Myocyte (in vitro differentiated cells): ENCODE measurements at places on chromosomes 11 and 22. TPM values are rescaled to one million over a fixed set of nuclear protein-coding genes. Genes with fewer than 3 reads are reported as not detected.

DNA sequence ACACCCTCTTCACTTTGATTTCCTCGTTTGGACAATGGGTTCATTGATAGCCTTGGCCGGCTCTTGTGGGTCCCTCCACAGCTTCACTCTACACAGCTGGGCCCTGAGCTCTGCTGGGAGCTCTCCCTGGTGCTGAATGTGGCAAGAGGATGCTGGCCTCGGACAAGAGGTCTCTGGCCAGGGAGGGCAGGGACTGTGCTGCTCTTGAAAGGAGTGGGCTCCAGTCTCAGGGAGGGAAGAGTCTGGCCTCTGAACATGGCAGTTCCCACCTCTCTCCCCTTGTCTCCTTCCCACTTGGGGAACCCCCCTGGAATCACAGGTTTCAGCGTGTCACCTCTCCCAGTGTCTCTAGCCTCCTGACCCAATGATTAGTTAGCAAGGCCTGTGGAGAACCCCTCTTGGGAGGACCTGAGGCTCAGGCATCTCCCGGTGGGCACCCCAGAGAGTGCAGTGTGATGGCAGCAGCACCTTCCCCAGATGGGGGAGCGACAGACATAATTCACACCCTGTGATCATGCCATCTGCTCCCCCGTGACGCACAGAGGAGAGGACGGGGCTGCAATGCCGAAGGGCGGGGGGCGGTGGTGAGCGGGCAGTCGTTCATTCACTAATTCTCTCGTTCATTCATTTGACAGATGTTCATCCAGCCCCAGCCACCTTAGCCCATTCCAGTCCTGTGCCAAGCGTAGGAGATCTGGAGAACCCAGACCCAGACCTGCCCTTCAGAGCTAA is 2.8 kb upstream of the CABP7 start:
- peak; percentile 91 for DNase-seq

- no peak for DNase-seq
These were observed 237.3 kb downstream of the ST3GAL4 start for GRCh38 chr11:126592496-126593410.

DNA sequence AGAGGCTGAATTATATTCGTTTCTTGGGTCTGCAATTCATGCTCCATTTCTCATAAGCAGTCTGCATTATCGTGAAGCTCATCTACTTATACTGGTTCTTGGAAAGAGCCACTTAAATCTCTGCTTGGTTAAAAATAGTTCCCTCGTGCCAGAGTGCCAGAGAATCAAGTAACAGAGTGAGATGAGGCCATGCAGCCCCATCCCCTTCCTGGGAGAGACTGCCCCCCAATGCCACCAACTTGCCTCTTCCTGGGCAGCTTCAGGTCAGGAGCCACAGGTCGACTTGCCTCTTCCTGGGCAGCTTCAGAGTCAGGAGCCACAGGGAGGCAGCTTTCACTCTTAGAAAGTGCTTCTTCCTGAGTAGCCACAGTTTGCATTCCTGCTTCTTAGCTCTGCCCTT is 223.9 kb upstream of the ZBED5 start:
- DNase-seq, result no peak

DNA sequence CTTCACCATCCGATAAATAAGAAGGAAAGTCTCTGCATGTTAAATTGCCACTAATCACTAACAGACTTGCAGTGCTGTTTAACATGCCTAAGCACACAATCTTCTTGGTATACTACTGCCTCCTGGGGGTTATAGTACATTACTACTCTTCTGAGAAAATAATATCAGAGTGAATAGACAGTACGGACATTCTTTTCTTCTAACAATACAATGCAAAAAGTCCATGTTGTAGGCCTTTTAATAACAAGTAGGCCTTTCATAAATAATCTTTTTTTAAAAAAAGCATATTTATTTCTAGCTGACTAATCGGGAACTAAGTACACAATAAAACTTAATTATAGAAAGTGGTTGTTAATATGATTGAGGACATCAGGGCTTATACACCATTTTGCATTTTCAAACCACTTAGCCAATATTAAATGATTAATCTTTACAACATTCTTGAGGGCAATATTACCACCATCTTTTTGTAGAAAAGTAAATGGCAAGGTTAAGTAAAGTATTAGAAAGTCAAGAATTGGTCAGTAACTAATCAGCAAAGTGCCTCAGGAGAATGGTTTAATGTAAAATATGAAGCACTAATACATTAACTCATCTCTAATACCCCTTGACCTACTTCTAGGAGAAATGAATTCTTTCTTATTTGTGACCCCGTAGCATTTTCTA is 84.7 kb downstream of the TTC28 start:
- DNase-seq, result peak; percentile 72

DNA sequence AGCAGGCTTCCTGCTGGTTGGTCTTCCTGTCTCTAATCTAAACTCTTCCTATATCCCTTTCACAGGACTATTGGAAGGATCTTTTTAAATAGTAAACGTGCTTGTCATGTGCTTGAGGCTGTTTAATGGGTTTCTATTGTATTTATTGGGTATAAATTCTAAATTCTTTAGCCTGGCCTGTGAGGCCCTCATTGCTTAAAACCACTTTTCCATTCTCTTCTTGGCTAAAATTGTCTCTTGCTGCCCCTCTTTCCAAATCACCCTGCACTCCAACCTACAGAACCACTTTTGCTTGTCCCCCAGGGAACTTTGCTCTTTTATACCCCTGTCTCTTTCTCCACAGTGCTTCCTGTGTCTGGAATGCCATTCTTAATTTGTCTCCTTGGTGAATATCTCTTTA is 46.4 kb upstream of the MUC15 start:
- no peak for DNase-seq

DNA sequence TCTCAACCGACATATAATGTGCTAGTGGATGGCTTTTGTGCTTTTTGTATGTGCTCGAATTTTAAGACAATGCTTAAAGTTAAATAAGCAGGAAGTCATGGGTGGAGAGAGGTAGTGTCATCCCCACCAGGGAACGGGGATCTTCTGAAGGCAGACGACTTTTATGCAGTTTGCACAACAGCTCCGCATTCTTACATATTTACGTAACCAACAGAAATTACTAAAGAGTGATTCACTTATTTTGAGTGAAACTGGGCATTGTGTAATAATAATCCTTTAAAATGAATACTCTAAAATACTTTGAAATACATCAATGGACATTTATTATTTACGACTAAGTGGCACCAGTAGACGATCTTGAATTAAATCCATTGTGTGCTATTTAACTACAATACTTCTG is 305.1 kb downstream of the CNTN5 start:
- peak; percentile 60 for DNase-seq

GRCh38 chr11:80519596-80520506 is 1079.0 kb upstream of the TENM4 start:
- DNase-seq, result no peak

GRCh38 chr11:76251226-76251575 is 44.9 kb upstream of the WNT11 start:
- DNase-seq, result no peak

GRCh38 chr22:38927033-38927781 is 30.2 kb upstream of the APOBEC3A start:
- peak; percentile 71 for DNase-seq

DNA sequence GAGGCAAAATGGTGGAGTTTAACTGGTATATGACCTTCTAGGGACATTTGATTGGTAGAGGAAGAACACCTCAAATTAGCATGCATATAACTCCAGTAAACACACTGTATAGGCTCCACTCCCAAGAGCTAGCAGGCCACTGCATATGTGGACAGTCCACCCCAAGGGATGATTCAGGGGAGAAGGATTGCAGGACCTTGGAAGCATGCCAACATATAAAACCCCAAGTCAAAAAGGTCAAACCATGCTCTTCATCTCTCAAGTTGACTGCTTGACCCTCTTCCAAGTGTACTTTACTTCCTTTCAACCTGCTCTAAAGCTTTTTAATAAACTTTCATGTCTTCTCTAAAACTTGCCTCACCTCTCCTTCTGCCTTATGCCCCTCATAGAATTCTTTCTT is 459.9 kb upstream of the CCDC179 start:
- peak; percentile 27 for DNase-seq

- DNase-seq, result no peak
These were observed 2.0 kb downstream of the MMP20 start for GRCh38 chr11:102623128-102623527.

GRCh38 chr22:38739300-38740055 is 16.3 kb downstream of the SUN2 start:
- no peak for DNase-seq

DNA sequence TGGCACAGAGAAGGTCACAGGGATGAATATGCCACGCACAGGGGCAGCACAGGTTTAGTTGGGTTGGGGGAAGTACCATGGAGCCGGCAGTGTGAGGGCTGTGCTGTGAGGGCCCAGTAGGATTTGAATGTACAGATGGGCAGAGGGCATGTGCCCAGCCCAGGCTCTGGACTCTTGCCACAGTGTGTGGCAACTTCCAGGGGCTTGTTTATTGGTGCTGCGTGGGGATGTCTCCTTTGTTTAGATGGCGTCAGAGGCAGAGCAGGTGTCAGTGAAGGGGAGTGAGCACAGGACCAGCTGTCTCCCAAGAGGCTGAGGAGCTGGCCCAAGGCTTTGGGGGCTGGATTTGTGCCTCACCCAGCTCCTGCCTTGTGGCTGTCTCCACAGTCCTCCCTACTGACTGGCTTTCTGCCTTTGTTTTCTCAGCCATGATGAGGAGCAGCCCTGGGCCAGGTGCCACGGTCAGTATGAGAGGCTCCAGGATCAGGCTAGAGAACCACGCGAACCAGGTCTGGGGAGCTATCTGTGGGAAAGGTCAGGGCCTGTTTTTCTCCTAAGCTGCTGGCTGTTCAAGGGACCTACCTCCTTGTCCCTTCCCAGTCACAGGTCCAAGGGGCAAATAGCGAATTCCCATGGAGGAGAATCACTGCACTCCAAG is 21.9 kb downstream of the SUN2 start:
- peak; percentile 98 for DNase-seq

GRCh38 chr11:70525006-70525405 is 126.7 kb downstream of the CTTN start:
- DNase-seq, result no peak

DNA sequence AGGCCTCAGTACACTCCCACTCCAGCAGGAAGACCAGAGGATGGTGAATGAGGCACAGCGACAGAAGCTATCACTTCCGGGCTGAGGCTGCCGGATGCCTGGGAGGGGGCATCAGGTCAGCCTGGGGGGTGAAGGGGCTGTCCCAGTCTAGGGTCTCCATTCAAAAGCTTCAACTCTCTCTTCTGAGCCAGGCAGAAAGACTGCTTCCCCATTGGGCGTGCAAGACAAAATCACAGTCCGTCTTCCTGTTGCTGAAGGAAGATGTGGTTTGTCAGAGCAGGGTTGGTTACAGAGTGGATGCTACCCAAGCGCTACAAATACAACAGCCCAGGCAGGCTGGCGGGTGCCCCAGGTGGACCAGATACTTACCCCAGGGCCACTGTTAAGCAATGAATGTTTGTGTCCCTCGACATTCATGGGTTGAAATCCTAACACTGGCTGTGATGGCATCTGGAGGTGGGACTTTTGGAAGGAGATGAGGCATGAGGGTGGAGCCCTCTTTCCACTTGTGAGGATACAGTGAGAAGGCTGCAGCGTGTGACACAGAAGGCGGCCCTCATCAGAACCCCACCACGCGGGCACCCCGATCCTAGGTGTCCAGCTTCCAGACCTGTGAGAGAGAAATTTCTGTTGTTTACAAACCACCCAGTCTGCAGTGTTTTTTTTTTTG is 12.0 kb downstream of the UPK3A start:
- no peak for DNase-seq

DNA sequence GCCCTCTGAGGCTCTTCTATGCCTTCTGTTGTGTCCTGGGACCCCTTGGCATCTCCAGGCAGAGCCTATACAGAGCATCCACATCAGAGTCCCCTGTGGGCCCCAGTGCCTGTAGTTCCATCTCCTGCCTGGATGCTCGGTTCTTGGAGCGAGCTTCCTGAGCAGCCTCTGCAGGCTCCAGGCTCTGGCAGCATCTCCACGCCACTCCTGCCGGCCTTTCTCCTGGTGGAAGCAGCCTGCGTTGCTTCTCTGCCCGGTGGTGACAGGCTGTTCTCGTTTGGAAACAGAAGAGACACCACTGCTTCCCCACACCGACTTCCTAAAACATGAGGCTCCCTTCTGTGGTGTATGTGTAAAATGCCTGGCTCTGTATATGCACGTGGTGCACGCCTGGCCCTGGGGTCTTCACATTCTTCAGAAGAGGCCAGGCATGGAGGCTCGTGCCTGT is 52.8 kb downstream of the BCR start:
- DNase-seq, result no peak

GRCh38 chr11:75191330-75191717 is 40.4 kb downstream of the SLCO2B1 start:
- DNase-seq, result no peak

DNA sequence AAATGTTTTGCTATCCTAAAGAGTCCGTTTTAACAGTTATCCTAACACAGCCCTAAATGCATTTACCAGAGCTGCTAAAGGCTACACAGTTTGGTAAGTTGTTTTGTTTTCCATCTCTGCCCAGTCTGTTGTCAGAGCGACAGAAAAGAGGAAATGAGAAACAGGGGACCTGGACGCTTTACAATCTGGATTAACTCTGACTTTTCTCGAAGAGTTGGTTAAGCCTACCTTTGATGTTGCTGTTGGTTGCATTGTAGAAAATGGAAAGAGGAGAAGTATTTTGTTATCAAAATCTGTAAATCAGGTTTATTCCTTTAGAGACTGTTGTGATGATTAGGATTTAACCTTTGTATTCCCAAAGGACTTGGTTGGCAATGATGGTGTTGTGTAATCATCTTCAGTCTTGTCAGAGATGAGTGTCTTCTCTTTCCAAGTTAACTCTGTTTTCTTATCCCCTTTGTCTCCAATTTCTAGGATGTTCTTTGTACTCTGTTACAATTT is 481 bp downstream of the ANGPTL5 start:
- DNase-seq, result peak; percentile 62

GRCh38 chr22:19773470-19774040 is 13.0 kb downstream of the TBX1 start:
- DNase-seq, result no peak

DNA sequence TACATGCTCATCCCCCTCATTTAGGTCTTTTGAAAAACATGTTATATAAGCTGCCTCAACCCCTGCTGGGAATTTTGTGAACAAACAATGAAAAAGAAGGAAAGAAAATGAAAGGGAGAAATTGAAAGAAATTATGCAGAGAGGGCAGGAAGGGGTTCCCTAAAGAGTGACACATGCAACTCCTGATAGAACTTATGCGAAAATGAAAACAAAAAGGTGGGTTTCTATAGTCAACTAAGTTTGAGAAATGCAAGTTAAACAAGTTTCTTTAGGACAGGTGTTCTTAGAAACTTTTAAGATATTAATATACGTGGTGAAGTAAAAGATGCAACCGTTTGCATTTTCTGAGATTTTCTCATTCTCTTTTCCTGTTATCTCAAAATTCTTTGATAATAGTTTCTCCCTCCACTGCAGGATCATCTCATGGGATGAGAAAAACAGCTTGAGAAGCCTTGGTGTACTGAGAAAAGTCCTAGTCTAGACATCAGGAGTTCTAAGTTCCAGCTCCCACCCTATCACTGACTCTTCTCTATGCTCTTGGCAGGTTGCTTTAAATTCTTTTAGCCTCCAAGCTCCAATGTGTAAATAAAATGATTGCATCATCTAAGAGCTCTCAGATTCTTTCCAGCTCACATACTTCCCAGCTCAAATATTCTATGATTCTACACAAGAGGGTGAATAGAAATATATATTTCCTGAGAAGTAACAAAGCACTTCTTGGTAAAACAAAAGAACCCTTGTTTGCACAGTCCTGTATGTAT is 109.2 kb downstream of the FAM76B start:
- no peak for DNase-seq

ANO9 gene
- 0.42 and 0.94 TPM in 2 replicates for total RNA-seq

MAPK8IP2 gene
- 0.16 and 0.36 TPM in 2 replicates for total RNA-seq

OR52I1 gene
- not detected in 2 replicates for total RNA-seq

FXYD2 gene
- total RNA-seq, result not detected in 2 replicates

SOX6 gene
- 0.05 and 1.1 TPM in 2 replicates for total RNA-seq

CHRM1 gene
- not detected in 2 replicates for total RNA-seq
